ENCODE measurements at places on chromosomes 3 and 15.

- no peak for DNase-seq
Measured at GRCh38 chr15:49031804-49032203, 14.4 kb downstream of the SECISBP2L start.

DNA sequence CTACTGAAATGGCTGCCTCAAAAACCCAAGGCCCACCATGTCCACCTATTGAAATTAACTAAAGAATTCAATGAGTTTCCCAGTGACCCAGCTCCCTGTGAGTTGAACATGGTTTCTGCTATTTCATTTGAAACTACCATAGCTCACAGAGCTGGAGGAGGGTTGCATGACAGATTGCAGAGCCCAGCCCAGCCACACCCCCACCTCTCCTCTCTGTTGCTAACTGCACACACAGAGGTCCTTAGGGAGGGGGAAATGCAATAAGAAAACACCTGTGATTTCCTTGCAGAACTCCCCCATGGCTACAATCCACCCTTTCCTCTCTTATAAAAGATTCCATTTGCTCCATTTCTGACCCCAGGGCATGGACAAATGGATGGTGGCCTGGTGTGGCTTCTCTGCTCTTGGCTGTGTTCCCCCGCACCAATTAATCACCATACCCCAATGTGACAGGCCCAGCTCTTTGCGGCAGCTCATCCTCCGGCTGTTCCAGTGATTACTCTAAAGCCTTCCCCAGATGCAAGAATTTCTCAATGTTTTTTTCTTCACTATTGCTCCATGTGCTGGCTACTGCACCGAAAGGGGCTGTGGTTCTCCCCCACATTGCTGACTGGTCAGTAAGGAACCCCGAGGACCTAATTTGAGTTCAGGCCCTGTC is 208.4 kb upstream of the KBTBD8 start:
- peak; percentile 52 for DNase-seq

- peak; percentile 18 for DNase-seq
Measured at GRCh38 chr3:146375219-146375618, 94.1 kb downstream of the PLSCR2 start.

- no peak for DNase-seq
Measured at GRCh38 chr3:197706658-197707057, 30.0 kb downstream of the RUBCN start.

GRCh38 chr15:49148727-49149126 is 6.7 kb downstream of the COPS2 start:
- no peak for DNase-seq

DNA sequence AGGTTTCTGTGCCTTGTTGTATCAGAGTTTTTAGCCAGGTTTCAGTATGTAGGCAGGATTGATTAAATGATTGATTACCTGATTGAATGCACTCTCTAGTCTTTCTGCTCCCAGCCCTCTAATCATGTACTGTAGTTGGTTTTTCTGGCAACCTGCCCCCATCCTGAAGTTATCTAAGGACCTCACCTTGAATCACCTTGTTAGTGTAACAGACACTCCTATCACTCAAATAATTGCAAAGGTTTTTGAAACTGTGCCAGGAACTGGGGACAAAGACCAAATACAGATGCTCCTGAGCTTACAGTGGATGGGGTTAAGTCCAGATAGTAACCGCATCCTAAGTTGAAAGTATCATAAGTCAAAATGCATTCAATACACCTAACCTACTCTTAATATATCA is 141.5 kb upstream of the EIF1B start:
- DNase-seq = no peak

DNA sequence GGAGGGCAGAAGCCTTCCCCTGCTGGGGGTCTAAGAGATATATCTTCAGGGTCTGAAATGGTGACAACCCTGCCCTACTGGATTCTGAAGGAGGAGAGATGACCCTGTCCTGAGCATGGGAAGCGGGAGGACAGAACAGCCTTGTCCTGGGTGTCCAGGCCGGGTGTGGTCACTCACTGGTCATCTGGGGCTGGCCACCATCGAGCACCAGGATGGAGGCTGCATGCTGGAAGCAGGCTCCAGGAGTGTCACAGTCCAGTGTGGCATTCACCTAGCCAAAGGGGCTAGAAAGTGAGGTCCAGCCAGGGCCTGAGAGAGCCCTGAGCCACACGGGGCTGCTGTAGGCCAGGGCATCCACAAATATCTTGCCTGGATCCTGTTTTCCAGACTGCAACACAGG is 5.2 kb downstream of the CDHR4 start:
- no peak for DNase-seq

- DNase-seq = peak; percentile 4
Measured at GRCh38 chr3:115960799-115961198, 337.5 kb downstream of the GAP43 start.

- peak; percentile 52 for DNase-seq
Measured at GRCh38 chr15:38996111-38996631, 431.6 kb upstream of the RASGRP1 start.

DNA sequence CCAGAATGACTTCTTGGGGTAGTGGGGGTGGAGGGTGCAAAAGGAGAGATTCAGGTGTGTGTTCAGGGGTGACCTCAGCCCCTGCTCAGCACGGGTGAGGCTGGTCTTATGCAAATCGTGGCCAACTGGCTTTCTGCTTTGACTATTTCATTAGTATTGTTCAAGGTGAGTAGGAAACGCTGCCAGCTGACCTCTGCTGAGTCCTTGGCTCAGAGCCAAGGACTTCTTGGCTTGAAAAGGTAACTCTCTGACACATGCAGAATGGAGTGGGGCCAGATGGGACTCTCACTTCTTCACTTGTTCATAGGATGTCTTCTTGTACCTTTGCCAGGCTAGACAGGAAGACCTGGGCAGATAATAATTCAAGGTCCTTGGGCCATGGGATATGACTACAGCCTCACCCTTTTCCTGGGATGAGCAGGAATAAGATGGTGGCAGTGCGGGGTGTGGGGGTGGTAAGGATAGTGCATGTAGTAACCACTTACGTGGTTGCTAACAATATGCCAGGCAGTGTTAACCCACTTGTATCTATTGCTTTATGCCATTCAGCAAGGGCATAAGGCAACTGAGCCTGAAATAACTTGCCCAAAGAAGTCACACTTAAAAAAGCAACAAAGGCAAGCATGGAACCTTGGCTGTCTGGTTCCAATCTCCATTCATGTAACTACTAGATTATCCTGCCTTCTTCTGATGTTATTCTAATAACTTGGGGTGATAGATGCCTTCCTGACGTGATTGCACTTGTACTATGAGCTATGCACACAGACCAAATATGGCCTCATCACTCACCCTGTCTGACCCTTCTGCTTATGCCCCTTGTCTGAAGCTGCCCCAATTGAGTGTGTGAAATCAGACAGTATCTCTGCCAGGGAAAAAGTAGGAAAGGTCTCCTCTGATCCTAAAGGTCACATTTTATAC is 193.1 kb downstream of the NR1D2 start:
- DNase-seq = no peak

DNA sequence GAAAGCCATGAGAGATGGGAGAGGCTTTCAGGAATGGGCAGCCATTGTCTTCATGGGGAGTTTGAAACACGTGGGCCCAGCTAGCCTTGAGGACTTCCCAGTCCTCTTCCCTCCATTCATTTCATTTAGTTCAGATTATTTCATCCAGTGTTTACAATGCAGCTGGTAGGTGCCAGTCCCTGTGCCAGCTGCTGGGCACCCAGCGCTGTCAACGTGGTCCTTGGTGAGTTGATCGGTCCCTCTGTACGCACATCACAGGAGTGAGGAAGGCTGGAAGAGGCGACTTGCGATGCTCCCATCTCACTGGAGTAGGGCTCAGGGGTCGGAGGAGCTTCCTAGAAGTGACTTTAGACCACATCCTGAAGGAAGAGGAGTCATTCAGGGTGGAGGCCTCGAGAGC is 206.4 kb upstream of the BHLHE40 start:
- DNase-seq = no peak

- DNase-seq = peak; percentile 37
Measured at GRCh38 chr3:32685543-32686185, 676 bp downstream of the CNOT10 start.

- peak; percentile 22 for DNase-seq
Measured at GRCh38 chr15:39599871-39600270, 19.0 kb downstream of the THBS1 start.
